ENCODE measurements at places on chromosomes 6 and 20.

DNA sequence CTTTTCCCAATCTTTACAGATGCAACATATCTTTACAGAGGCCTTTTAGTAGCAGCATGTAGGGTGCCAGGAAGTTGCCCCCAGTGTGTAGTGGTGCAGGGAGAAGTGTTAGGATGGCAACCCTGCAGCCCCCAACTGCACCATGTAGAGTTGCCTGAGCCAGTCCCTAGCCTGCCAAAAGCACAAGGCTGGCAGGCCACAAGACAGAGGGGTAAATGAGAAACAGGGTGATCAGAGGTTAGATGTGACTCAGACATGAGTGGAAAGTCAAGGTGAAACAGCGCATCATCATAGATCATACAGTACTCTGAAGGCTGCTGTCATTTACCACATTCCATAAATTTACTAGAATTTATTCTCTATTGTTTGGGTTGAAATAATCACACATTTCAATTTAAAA, 467.5 kb downstream of the PRKN start:
- no peak for DNase-seq

GRCh38 chr6:170522565-170523183, 30.4 kb downstream of the PSMB1 start:
- no peak for DNase-seq

DNA sequence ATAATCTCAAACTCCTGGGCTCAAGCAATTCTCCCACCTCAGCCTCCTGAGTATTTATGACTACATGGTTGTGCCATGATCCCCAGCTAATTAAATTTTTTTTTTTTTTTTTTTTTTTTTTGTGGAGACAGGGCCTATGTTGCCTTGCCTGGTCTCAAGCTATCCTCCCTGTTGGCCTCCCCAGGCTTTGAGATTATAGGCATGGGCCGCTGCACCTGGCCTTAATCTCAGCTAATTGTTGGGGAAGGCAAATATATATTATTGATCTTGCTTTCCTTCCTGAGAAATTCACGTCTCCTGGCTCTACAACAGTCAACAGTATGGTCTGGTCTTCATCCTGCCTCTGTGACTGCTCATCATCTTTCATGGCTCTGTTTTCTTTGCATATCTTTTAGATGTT, 20.1 kb downstream of the PCMT1 start:
- DNase-seq = no peak

GRCh38 chr6:5498579-5498899, 237.2 kb downstream of the FARS2 start:
- no peak for DNase-seq

DNA sequence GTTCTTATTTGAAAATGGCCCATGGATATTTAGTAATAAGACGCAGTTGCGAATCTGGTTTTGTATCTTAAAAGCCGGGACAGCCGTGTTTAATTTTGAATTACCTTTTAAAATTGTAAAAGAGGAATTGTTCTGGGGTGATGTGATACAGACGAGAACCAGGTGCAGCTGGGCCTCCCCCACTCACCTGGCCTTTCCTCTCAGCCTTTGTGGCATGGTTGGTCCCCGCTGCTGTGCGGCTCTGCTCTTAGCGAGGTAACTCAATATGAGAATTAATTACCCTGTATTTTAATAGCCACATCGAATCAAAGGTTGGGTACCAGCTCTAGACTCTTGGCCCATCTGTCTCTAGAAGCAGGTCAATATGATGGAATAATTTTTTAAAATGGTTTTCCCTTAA, 56.5 kb upstream of the DACT2 start:
- DNase-seq = no peak

Measured in activated CD4-positive, alpha-beta T cell treated with anti-CD3 and anti-CD28 coated beads, Interleukin-2, amount 50 U/mL, for 48 hours (primary cell).